ENCODE measurements at places on chromosomes 2 and 18. TPM values are rescaled to one million over a fixed set of nuclear protein-coding genes. Genes with fewer than 3 reads are reported as not detected.

ANKRD23 gene
- total RNA-seq, result 14.4 TPM

CIB4 gene
- not detected for total RNA-seq

CARF gene
- total RNA-seq, result 8.1 TPM

KIF5C gene
- 0.47 TPM for total RNA-seq

ABCG8 gene
- not detected for total RNA-seq

DUSP2 gene
- 0.82 TPM for total RNA-seq

DNA sequence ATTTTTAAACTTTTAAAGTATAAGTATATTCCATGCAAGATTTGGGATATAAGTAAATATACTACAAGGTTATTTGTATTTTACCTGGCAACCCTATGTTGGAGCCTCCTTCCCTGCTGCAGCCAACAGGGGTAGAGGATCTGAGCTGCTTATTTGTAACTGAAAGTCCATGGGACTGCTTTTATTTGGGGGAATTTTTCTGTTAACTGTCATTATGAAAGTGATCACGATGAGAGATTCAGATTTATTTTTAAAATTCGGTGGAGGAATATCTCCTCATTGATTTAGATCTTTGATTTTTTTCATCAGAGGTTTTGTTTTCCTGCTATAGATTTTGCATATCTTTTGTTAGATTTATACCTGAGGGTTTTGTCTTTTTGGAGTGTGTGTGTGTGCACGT, 215.9 kb downstream of the PRKCE start:
- DNase-seq, result no peak

DNA sequence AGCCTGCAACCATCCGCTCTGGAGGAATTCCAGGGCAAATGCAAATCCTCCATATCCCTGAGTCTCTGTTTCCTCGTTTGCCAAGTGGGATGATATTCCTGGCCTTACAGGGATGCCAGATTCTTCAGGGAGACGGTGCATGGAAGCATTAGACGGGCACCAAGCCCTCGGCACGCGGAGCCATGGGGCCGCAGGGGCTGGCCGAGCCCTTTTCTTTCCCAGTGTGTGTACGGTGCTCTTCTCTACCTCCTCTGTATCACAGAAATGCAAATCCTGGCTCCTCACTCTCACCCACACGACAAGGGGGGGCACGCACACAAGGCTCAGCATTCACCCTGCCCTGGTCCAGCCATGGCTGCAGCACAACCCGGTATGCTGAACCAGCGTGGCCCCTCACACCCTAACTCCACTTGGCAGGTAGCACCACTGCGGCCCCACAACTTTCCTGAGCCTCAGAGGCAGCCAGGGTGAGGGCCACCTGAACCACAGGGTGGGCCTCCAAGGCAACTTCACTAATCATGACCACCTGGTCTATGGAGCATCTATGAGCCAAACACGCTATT, 64.1 kb upstream of the SALL3 start:
- no peak for DNase-seq

- no peak for DNase-seq
Measured at GRCh38 chr2:219274361-219274921, 4.7 kb upstream of the DNAJB2 start.

- DNase-seq, result no peak
Measured at GRCh38 chr2:240687045-240687740, 4.5 kb upstream of the AQP12A start.

DNA sequence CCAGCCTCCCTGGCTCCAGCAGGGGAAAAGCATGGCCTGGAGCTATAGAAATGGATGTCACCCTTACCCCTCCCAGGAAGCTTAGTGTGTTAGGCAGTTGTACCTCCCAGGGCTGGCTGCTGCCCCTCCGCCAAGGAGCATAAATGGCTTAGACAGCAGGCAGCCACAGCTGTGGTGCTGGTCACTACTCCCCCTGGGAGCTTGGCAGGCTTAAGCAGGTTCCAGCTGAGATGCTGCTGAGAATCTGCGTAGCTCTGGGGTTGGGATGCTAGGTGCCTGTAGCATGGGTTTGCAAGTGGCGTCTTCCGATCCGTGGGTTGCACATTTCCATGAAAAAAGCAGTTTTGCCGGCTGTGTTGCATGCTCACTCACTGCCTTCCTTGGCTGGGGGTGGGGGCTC, 369.7 kb downstream of the CTNNA2 start:
- DNase-seq, result no peak

DNA sequence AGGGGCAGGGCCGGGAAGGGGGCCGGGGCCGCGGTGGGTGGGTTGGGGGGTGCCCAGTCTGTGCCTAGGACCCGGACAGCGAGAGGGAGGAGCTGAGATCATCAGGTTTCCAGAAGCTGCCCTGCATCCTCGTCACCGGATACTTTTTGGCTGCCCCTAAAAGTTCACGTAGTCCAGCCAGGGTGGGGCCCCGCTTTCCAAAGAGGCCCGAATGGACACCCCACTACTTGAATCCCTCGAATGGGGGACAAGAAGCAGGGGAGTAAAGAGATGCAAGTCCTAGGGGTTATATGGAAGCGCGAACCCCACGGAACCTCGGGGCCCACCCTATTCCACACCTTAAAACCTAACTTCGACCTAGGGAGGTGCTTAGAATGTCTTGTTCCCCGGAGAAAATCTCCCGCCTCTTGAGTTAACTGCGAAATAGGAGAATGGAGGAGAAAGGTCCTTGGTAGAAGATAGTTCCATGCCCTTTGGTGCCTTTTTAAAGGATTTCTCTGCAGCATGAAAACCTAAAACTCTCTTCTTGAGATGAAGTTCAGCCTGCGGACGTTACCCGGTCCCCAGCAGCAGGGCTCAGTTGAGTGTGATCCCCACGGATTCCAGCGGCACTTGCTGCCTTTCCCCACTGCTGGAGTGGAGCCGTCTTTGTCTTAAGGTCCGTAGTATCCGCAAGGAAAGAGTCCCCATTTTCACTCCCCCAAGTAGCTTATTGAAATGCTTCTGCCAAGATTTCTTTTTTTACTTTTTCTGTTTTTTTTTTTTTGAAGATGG, 2.1 kb upstream of the RNF152 start:
- no peak for DNase-seq

Data from left ventricle myocardium inferior (tissue), 1 donor.